ENCODE measurements at places on chromosomes 4 and X.

DNA sequence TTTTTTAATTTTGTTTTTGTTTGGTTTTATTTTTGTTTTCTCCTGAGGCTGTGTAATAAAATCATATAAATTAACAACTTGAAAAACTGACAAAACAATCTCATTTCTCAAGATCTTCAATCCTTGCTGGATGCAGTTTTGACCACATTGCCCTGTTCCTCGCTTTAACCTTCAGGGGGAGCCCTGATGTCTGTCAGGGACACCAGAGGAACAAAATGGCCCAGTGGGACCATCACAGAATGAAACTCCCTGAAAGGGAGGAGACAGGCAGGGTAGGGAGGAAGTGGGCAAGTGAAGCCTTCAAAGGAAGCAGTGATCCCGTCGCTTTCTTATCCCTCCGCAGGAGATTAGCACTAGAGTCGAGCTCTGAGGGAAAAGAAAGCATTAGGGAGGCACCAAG is 274.9 kb upstream of the LDB2 start:
- DNase-seq, result no peak

DNA sequence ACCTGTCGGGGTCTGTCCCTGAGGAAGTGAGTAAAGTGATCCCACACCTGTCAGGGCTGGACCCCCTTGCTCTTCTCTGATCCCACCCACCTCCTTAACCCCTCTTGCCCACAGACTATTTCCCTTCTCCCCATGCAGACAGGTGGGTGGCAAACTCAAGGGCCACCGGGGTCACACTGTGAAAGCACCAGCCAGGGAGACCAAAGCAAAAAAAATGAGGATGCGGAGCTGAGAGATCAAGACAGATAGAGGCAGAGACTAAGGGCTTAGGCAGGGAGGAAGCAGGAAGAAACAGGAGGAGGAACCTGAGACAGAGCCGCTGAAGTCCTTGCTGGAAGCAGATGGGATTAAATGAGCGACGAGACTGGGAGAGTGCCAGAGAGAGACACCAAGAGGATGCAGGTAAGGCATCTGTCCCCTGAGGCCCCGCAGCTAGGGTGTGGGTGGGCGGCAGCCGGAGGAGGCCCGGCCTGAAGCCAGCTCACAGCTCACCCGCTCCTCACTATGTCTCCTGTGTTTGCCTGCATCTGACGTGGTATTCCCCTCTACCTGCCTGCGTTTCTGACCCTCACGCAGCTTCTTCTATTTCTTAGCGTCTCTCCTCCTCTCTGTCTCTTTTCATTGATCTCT is 7.2 kb downstream of the TIMM17B start:
- no peak for DNase-seq

DNA sequence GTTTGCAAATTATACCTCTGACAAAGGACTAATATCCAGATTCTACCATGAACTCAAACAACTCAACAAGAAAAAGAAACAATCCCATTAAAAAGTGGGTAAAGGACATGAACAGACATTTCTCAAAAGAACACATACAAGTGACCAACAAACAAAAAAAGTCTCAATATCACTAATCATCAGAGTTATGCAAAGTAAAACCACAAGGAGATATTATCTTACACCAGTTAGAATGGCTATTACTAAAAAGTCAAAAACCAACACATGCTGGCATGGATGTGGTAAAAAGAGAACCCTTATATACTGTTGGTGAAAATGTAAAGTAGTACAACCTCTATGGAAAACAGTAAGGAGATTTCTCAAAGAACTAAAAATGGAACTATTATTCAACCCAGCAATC is 234.4 kb downstream of the NKX6-1 start:
- DNase-seq, result no peak

GRCh38 chrX:115138040-115138439 is 51.2 kb upstream of the RBMXL3 start:
- DNase-seq, result no peak

DNA sequence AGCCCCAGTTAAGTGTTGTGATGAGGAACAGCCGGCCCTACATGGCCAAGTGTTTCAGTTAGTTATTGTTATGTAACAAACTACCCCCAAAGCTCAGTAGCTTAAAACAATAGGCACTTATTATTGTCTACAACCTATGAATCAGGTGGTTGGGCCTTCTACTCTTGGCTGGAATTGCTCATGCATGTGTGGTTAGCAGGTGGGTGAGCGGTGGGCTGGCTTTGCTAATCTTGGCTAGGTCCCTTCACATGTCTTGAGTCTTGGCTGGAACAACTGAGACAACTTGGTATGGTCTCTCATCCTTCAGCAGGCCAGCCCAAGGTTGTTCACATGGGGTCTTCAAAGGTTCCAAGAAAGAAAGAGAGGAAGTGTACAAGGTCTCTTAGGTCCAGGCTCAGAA is 54.5 kb upstream of the CHRNA9 start:
- DNase-seq, result no peak

- no peak for DNase-seq
Observed at GRCh38 chr4:108466936-108467902, 153.2 kb upstream of the RPL34 start.

DNA sequence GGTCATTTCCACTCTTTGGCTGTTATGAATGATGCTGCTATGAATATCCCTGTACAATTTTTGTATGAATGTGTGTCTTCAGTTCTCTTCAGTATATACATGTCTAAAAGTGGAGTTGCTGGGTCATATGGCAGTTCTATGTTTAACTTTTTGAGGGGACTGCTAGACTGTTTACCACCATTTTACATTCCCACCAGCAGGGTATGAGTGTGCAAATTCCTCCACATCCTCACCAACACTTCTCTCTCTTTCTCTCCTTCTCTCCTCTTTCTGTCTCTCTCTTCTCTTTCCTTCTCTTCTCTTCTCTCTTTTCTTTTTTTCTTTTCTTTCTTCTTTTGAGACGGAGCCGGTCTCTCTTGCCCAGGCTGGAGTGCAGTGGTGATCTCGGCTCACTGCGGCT is 7.8 kb downstream of the WWC2 start:
- DNase-seq, result no peak

- no peak for DNase-seq
Observed at GRCh38 chr4:123034023-123034422, 111.6 kb upstream of the NUDT6 start.

DNA sequence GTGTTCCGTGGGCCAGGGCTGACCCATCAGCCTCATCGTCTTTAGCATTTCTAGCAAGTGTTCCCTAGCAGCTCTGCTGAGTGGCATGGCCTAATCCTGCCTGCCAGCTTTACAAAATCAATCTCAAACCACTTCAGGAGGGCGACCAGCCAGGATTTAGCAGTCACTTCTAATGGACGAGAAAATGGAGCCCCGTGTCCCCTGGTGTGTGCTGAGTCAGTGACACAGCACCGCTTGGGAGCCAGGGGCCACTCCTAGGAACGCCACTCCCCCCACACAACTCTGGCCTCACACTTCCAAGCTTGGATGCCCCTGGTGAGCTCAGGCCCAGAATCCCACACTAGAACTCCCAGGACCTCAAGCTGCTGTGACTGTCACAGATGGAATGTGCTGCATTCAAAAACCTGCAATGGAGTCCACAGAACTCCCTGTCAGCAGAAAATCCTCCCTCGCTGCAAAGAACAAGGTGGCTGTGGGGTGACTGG is 311.2 kb upstream of the GATB start:
- DNase-seq, result no peak

DNA sequence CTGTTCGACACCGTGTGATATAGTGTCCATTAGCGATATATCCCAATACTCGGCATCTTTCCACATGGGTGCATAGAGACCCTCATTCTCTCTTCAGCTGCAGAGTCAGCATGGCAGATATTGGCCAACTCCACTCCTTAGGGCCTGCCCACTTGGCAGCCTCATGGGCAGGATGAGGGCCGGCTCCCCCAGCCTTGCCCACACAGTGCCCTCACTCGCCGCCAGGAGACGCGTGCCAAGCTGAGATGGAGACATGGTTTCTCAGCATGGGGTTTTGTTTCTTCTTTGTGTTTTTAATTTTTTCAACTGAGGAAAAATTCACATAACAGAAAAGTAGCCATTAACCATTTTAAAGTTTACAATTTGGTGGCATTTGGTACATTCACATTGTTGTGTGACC is 5.3 kb upstream of the PLXNA3 start:
- no peak for DNase-seq

- DNase-seq, result no peak
Observed at GRCh38 chrX:13050151-13050550, 5.7 kb upstream of the FAM9C start.

GRCh38 chr4:185671496-185671895 is 136.2 kb upstream of the PDLIM3 start:
- no peak for DNase-seq

- no peak for DNase-seq
Observed at GRCh38 chrX:9071031-9071650, 37.2 kb upstream of the FAM9B start.

- no peak for DNase-seq
Observed at GRCh38 chr4:10620935-10621488, 63.6 kb downstream of the CLNK start.

- no peak for DNase-seq
Observed at GRCh38 chrX:45138525-45138924, 62.2 kb downstream of the DIPK2B start.

GRCh38 chr4:185149392-185149791 is 6.3 kb downstream of the SLC25A4 start:
- DNase-seq, result no peak

DNA sequence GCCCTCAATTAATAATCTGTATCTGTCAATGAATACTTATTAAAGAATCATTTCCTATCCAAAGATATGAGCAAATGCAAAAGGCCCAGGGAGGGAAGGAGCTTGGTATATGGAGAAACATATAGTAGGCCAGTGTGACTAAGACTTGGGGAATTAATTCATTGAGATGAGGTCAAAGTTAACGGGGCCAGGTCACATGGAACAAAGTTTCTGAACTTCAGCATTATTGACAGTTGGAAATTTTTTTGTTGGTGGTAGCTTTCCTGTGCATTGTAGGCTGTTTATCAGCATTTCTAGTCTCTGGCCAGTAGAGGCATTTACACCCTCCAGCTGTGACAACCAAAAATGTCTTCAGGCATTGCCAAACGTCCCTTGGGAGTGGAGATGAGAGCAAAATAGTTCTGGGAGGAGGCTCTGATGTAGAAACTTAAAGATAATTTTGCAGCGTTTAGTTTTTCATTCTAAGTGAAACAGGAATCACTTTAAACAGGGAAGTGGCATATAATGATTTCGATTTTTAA is 202.0 kb downstream of the SLC4A4 start:
- DNase-seq, result peak; percentile 10

DNA sequence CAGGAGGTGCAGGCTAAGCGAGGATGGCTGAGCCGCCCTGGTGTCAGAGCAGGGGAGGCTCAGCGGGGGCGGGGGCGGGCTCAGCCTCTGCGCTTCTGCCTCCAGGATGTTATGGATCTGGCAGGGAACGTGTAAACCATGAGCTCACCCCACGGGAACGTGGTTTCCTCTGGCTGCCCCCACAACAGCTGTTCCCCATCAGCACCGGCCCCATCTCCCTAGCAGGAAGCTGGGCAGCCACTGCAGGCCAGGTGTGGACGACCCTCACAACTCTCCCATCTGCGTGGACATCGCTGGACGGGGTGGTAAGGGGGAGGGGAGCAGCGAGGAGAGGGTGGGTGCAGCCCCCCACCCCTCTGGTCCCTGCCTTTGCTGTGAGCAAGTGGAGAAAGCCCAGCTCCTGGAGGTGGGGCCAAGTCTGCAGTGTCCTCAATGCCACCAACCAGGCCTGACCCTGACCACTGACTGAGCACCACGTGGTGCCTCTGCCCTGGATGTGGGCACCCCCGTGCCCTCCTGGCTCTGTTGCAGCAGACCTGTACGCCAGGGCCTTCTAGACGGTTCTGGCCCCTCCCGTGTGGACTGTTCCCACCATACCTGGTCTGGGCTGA is 28.1 kb upstream of the SPON2 start:
- no peak for DNase-seq

- DNase-seq, result no peak
Observed at GRCh38 chrX:118773782-118774181, 46.4 kb downstream of the IL13RA1 start.

GRCh38 chr4:32752962-32753361 is 2032.8 kb downstream of the PCDH7 start:
- DNase-seq, result no peak

DNA sequence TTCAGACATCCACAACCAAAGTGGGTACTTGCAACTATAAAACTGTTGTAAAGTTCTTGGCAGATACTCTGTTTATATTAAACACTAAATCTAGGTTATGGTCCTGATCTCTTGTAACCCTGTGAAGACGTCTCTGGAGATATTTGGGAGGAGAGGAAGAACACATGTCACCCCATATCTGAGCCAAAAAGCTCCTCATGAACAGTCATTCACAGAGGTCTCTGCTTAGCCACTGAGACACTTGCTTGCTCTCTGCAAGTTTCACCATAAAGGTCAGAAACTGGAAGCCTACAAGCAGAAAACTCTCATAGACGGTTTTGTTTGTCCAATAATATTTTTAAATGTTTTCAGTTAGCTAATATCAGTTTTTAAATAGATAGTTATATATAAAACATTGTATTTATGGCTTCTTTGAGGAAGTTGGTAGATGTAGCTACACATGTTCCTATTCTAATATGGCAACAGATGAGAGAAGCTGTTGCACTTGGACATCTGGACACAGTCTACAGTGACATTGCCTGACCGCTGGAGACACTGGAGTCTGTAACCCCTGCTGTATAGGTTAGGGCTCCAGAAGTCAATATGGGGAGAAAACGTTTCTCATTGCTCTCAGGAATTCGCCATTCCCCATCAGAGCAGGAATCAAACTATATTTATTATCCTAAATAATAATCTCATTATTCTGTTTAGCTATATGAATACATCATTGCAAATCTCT is 73.6 kb downstream of the C4orf46 start:
- no peak for DNase-seq

DNA sequence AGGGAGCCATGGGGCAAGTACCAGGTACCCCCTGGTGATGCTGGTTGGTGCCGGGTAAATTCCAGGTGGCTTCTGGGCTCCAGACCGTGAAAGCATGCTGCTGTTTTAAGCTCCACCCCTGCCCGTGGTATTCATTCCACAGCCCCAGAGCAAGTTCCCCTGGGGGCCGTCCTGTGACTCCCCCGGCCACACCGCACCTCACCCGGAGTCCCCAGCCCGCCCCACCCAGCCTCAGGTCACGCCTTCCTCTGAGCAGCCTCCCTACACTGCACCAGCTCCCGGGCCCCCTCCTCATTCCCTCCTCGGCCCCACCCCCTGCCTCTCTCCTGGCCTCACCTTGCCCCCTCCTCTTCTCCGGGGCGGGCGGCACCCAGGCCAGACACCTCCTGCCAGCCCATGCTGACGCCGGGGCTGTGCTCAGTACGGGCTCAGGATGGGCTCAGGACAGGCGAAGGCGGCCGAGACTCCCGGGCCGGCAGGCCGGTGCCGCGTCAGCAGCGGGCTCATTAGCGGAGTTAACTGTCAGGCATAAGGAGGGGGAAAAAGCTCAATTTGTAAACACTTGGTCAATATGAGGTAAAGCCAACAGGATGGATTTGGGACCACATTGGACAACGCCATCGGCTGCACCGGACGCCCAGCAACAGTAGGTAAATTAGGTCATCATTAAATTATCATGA is 127.4 kb downstream of the FAM53A start:
- DNase-seq, result no peak

GRCh38 chr4:174521800-174522182 is 497 bp downstream of the HPGD start:
- DNase-seq, result no peak

All from SK-N-MC (cell line).